ENCODE measurements at places on chromosomes 2 and 18.

DNA sequence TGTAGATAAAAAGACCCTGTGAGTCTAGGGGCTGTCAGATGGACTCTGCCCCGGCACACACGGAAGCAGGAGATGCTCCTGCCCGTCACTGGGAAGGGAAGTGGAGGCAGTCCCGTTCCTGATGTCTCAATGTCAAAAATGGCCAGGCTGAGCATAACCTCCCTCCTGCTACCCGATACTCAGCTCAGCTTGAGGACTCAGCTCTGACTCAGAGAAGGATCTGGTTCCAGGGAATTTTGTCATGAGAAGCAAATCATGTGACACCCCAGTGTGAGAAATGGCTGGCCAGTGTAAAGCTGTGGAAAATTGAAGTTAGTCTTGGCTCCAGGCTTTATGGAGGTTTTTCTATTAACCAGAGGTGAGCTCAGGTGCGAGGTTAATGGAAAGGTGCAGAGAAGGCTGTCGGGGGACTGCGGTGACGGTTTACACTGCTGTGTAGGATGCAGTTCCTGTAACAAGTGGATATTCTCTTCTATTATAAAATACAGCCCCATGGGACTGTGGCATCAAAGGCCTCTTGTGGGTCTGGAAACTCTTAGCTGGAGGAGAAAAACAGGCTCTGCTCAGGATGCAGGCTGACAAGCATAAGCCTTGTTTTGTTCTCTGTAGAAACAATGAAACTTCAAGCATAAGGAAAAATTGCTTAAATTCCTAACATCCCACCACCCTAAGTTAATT, 24.7 kb upstream of the AGAP1 start:
- no peak for DNase-seq

DNA sequence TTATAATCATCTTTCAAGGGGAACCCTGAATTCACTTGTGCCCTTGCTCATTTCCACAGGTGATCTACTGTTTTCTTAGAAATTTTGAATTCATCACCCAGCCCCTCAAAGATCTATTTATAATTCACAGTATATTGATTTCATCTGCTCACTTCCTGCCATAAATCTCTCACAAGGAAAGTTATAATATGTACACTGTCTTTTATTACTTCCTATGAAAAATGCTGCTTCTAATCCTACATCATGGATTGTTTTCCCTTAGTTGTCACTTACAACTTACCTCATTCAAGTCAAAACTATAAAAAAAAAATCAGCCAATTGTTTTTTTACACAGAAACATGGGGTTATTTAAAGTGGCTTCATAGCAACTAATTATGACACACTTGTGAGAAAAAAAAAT, 1443.0 kb downstream of the LRP1B start:
- no peak for DNase-seq

- no peak for DNase-seq
These were observed 107.1 kb upstream of the PKDCC start for GRCh38 chr2:41940745-41941063.

DNA sequence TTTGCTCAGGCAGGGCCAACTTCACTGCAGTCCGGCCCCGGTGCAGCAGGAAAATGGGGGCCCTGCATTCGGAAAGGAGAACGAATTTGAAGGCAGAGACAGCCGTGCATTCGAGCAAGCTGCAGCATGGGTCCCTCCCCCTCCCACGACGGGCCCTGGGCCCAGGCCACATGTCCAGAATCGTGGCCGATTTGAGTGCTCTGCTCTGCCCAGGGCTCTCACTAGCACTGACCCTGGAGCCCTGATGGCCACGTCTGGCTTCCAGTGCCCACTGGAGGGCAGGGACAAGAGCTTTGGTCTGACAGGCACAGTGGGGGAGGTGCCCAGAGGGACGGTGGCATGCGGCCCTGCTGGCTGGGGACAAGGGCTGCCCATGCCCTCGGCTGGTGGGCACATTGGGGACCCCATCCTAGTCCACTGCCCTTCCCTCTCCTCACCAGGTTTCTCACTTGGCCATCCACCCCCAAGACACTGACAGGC, 14.4 kb upstream of the KLHL30 start:
- DNase-seq = no peak

GRCh38 chr2:157984866-157985265, 108.7 kb upstream of the ACVR1 start:
- no peak for DNase-seq

- no peak for DNase-seq
These were observed 4.6 kb upstream of the ADD2 start for GRCh38 chr2:70772486-70773155.

DNA sequence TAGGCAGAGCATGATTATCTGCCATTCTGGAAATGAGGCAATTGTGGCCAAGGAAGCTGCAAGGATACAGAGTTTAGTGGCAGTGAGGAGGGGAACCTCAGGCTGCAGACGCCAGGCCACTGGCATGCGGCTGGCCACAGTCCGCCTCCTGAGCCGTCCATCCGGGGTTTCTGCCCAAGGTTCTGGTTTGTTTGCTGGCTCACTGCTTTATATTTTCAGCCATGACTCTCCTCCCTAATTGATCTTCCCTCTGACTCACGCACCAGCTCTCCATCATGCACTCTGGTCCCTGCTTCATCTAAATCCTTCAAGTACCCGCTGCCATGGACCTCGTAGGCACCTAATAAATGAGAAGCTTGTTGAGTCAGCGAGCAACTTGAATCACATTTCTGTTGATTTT, 107.8 kb upstream of the REV1 start:
- DNase-seq = no peak

DNA sequence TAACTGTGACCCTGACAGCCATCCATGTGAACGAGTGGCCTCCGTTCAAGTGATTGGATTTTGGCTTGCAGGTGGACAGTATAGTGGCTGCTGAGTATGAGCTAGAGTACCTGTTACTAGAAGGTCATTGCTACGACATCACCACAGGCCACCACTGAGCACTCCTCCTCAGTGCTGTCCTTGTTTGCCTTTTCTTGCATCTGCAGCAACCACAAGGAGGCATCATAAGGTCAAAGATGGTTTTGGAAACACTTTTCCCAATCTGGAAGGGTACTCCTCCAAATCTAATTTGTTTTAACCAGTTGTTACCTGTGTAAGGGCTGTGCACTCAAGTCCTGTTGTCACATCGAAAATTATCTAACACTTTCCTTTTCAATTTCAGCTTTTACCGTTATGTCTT, 81.2 kb downstream of the UGGT1 start:
- no peak for DNase-seq

DNA sequence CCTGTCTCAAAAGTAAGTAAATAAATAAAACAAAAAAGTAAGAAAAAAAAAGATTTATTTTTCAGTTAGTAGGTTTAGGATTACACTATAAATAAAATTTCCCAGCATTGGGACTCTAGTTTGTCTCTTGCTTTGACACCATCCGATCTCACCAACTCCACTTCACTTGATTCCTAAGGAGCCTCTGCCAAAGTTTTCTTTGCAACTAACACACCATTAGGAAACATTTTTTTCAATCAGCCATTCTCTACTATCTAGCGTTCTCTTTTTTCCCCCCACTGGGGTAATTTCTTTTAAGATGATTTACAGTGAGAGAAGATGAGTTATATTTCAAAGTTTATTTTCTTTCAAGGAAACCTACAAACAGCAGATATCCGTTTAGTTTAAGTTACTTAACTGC, 10.6 kb upstream of the NEMP2 start:
- DNase-seq = no peak

GRCh38 chr2:6264198-6264597, 572.0 kb downstream of the SOX11 start:
- DNase-seq = no peak

DNA sequence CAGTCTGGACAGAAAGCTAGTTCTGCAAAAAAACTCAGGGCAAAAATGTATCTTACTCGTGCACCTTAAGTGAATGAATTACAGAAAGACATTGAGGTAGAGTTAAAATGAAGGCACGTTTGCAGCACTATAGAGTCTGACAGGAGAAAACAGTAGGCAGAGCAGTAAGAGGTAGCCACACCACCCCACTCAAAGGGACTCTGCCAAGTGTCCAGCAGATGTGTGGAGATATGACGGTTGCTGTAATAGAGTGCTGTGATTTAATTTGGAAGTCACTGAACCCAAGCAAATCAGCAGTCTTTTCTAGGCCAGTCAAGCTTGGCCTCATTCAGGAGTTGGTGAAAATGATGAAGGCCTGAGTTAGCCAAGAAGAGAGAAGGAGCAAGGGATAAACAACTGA, 464.4 kb downstream of the PTPRM start:
- no peak for DNase-seq

- DNase-seq = no peak
These were observed 6.8 kb downstream of the MGAT5 start for GRCh38 chr2:134260713-134261112.

GRCh38 chr2:214575030-214575429, 164.2 kb downstream of the VWC2L start:
- DNase-seq = no peak

DNA sequence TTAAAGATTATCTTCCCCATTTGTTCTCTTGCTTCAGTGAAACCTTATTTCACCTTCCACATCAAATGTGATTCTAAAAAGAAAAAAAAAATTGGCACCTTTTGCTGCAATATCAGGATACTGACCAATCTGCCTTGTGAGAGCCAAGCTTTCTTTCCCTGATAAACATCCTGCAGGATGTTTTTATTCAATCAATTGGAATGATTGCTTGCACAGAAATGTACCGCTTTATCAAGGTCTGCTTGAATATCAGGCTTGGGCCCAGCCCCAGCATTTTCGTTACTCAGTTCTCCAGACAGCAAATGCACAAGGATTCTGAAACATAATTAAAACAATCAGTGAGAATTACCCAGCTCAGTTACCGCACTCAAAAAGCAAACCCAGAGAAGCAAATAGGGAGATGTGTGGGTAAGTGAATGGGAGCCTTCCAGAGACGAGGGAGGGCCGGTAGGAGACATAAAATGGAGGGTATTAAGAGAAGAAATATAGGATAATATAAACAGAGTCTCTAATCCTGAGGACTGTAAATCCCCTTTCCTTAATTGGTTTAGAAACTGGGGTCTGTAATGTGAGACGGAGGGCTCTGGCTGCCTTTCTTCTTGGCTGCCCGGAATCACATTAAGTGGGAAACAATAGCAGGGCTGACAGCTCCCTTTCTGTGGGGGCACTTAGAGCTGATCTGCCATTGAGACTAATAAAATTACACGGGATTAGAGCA, 291.8 kb downstream of the ICOS start:
- DNase-seq = no peak

DNA sequence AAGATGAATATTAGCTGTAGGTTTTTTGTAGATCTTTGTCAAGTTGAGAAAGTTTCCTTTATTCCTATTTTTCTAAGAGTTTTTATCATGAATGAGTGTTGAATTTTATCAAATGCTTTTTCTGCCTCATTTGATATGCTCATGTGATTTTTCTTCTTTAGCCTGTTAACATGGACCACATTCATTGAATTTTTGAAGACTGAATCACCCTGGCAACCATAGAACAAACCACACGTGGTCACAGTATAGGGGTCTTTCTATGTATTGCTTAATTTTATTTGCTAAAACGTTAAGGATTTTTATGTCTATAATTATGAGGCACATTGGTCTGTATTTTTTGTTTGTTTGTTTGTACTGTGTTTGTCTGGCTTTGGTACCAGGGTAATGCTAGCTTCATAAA, 201.7 kb upstream of the CWC22 start:
- no peak for DNase-seq

DNA sequence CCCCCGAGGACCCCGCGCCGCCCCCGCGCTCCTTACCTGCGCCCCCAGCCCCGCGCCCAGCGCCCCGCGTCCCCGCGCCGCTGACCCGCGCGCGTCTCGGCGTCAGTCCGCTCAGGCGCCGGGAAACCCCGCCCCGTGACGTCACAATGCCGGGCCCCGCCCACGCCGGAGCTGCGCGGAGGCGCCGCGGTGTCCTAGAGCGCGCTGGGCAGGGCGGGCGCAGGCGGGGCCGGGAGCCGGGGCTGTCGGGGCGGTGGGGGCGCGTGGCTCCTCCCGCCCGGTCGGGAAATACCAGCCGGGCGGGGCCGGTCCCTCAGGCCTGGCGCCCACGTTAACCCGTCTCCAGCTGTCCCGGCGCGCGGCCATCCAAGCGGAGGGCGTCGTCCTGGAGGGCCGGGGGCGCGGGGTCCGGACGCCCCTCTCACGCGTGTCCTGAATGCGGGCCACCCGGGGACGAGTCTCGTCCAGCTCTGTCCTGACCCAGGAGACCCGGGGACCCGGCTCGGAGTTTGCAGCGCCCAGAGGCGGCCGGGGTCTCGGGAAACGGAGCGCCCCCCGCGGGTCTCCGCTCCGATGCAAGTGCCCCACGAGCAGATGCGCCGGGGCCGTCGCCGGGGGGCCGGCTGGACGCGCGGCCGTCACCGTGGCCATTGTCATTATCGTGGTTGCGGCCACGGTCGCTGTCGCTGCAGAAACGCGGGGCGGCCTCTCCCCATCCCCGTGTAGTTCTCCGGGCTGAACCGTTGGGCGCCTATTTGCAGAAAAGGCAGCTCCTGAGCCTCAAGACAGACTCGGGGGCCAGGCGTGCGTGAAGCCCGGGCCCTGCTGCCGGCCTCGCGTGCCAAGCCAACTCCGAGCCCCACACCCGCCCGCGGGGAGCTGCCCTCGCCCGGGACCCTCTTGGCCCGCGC, at the start of gene SLC66A2:
TSS of gene SLC66A2 (minus strand) at position 109 of the 911 bp plus-strand sequence. CDS start 727 bp downstream, outside the sequence.
- DNase-seq = peak; percentile 97

DNA sequence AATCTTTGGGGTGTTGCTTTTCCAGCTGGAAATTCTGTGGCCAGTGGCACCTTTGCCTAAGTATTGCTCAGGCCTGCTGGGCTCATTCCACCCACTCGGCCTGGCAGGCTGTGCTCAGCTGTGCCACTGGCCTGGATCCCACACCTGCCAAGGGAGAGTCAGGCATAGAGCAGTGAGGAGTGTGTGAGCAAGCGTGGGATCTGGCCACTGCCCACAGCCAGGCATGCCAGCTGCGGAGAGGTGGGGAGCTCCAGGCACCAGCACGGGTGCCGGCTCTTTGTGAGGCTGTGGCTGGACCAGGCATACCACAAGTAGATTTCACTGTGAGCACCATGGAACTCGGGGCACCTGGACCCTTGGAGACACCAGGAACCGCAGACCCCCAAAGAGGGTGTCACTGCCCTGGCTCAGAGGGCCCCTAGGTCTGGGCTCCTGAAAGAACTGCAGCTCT, 118.1 kb upstream of the MAP2 start:
- DNase-seq = no peak

DNA sequence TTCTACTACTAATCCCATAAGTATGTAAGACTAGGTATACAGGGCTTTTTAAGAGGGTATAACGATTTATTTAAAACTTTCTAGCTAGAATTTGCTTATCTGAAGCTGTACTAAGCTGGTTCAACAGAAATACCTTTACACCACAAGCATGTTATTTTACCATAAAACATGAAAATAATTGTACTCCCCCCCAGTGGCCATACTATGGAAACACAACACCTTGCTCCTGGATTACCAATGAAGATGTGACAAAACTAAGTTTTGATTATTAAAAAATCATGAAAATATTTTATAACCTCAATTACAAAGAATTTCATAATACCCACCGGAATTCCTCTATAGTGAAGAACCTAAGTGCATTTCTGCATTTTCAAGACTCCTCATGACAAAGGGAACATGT, 27.3 kb downstream of the LPIN2 start:
- no peak for DNase-seq
